ENCODE measurements at places on chromosomes 12 and 14.

DNA sequence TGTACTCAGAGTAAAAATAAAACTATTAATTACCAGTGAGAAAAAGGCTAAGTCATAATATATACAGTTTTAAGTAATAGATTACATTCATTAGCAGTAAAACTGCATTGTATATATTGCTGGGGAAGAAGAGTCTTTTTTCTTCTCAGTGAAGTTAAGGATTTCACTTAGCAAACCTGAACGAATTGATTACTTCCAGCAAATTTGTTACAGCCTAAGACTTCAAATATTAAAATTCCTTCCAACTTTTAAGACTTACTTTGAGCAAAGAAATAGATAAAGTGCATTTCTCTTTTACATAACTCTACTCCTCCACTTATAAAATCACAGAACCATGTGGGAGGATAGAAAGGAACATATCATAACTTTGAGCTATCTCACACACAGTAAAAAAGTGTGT is 43.3 kb downstream of the PIK3C2G start:
- DNase-seq = no peak

DNA sequence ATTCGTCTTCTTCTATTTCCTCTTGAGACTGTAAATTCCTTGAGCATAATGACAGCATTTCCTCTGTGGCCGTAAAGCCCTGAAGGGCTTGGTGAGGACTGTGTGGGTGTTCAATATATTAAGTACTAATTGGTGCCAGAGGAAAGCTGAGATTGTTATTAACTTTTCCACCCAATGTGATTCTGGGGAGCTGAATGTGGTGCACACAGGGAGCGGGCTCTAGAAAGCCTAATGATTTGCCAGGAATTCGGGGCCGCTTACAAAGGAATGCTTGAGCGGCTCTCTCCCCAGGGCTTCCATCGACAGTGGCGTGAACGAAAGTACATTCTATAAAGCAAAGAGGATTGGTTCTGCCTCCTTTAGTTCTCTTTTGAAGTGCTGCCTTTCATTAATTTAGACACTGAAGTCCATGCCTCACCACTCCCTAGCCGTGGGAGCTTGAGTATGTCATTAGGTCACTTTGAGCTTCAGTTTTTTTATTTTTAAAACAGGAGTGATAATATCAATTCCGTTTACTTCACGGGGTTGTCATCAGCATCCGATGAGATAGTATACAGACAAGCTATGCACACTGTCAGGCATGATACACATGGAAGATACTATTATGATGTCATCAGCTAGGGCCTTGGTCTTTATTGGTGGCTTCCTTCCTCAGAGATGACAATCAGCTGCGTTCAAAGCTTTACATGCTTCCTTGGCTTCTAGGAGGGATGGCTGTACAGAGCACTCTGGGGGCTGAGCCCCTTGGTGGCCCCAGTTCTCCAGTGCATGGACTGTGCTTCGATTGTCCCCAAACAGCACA is 11.0 kb upstream of the GSG1 start:
- no peak for DNase-seq

DNA sequence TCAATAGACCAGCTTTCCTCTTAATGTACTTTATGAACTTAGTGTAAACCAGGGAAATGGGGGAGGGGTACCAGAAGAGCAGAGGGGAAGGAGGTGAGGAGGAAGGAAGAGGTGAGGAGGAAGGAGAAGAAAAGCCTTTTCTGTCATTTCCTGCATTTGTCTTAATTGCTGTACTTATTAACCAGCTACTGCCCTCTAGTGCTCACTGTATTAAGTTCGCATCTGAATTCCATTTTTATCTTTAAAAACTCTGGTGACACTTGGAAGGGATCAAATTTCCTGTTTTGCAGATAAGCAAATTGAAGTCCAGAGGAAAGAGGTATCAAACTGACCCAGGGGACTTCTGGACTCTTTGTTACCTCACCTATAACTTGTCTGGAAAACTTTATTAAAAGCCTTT is 22.2 kb downstream of the MANSC1 start:
- DNase-seq = peak; percentile 55

DNA sequence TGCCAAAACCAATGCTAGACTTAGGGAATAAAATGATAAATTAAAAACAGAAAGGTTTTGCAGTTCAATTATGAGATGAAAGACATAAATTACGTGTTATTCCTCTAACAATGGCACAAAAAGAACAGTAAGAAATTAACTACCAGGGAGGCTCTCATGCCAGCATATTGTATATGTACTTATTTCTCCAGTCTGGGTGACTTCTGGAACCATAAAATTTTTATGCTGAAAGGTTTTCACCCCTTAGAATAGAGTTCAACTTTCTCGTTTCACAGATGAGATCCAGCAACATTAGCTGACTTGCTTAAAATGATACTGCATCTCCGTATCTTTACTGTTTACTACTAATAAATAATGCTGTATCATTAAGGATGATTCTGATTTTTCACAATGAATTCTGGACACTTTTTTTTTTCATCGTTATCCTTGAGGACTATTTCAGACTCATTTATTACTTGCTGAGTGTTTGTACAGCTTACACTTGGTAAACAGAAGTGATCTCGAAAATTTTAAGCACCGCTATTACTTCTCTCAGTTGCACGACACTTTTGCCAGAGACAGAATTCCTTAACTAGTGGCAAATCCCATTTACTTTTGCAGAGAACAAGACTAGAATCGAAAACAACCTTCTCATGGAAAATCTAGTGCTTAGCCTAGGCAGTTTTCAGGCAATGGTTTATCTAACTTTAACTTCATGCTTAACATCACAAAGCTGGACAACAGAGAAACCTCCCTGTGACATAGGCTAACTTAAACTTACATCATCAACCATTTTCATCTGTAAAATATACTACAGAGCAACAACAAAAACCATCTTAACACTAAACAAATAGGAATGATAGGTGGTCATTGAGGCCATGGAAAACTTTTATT is 2.7 kb downstream of the RSRC2 start:
- no peak for DNase-seq

DNA sequence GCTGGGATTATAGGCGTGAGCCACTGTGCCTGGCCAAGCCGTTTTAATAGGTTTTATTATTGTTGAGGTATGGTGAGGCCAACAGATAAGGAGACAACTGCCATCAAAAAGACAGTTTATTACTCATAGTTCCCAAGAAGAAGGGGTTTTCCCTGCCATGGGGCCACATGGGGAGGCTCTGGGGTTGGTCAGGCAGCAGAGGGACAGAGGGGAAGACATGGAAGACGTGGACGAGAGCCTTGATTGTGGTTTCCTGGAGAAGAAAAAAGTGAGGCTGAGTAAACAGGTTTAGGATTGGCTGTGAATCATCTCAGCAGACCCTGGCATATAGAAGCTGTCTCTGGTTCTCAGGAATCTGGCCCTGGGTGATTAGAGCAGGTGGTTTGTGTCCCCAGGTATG is 69.9 kb downstream of the FOXN4 start:
- no peak for DNase-seq

GRCh38 chr12:132062481-132062880 is 81.6 kb downstream of the DDX51 start:
- DNase-seq = no peak

DNA sequence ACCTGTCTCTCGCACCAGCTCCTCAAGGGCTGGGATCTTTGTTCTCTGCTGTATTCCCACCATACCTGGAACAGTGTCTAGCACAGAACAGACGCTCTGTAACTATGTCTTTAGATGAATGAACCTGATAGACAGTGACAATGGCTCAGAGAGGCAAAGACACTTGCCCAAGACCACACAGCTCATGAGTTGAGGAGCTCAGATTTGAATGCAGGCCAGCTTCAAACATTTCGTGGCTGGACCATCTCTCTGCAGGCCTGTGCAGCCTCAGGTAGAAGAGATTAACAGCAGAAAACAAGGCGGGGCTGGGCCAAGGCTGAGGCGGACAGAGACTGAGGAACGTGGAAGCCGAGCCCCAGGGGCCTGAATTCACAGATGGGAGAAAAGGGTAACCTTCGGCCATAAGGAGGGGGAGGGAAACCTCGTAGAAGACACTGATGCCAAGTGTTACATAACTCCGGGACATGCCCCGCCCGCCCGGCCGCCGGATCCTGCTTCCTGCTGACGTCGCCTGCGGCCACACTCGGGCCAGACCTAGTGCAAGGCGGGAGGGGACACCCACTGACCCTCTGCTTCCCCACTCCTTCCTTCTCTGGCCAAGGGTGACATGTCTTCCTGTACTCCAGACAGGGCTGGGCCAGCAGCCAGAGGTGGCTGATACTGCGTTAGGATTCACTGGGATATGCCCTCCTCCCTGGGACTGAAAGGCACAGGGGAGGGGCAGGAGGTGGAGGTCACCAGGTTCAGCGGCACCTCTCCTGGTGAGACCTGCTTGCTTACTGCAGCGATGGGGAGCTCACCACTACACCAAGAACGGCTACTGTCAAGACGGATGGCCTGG is 86.8 kb downstream of the RFLNA start:
- peak; percentile 81 for DNase-seq

DNA sequence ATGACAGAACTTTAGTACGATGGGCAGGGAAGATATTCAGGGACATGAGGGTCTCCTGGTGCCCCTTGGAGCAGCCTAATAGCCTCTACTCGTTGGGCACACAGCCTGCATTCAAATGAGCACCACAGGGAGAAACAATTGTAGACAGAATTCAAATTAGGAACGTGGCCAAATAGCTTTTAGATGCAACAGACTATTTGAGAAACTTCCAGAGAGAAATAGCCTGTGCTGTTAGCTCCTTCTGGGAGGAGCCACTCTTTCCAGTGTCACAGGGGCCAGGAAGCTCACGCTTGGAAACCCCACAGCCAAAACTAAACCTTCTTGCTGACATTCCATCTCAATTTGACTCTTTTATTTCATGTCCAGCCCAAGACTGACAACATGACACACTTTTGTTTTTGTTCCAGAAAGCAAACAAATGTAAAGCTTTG is 114.5 kb downstream of the RPAP3 start:
- DNase-seq = no peak

GRCh38 chr14:94295360-94296180 is 2.5 kb upstream of the SERPINA10 start:
- DNase-seq = no peak
